ENCODE measurements at places on chromosomes 3 and 15.
A peak's percentile ranks its signal among the peaks of the same experiment; 100 is the strongest.

GRCh38 chr15:67945951-67946700 is 106.3 kb upstream of the RNU6-1 start:
- DNase-seq: peak; percentile 77

- DNase-seq: no peak
Observed at GRCh38 chr15:101088271-101088670, 163.6 kb downstream of the CHSY1 start.

DNA sequence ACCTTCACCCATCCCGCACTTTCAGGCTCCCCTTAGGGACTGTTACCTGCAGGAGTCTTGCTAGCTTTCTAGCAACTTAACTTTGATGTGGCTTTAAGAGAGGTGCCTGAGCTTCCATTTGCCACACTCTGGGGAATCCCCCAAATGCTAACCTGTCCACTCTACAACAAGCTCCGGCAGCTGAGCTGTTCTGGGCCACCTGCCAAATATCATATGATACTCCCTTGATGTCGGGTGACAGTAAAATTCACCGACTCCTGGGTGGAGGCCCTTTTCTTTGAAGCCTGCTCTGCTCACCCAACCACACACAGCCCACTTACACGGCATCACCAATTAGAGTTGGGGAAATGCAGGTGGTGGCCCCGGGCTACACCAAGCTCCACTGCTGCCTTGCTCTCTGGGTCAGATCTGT is 38.0 kb upstream of the XCR1 start:
- DNase-seq: peak; percentile 89

GRCh38 chr3:184155644-184156521 is 706 bp downstream of the DVL3 start:
- DNase-seq: peak; percentile 37

Data from thyroid gland (tissue), 4 donors.